A375 (cell line): ENCODE measurements at places on chromosomes 16 and 17. TPM values are rescaled to one million over a fixed set of nuclear protein-coding genes. Genes with fewer than 3 reads are reported as not detected.

C16orf82 gene
- total RNA-seq = not detected in 2 replicates

NEUROD2 gene
- not detected in 2 replicates for total RNA-seq

TP53TG3 gene
- total RNA-seq = 0.58 and 5.6 TPM in 2 replicates

SLC16A5 gene
- total RNA-seq = 32.2 and 37.9 TPM in 2 replicates

CACNG3 gene
- not detected in 2 replicates for total RNA-seq

MMP28 gene
- not detected in 2 replicates for total RNA-seq

APOH gene
- total RNA-seq = not detected in 2 replicates

TBC1D10B gene
- 25.2 and 27.1 TPM in 2 replicates for total RNA-seq

RBFOX1 gene
- not detected in 2 replicates for total RNA-seq

WNT3 gene
- total RNA-seq = 2.0 and 2.5 TPM in 2 replicates

NR1D1 gene
- total RNA-seq = 6.3 and 8.2 TPM in 2 replicates

TBC1D3D gene
- total RNA-seq = not detected in 2 replicates

OR1F1 gene
- total RNA-seq = not detected in 2 replicates

CCL13 gene
- not detected in 2 replicates for total RNA-seq

CTRB2 gene
- 0.26 TPM in 1 of 2 replicates, not detected in the other for total RNA-seq

FBXO47 gene
- total RNA-seq = not detected in 2 replicates

SLC5A2 gene
- 0.53 TPM in 1 of 2 replicates, not detected in the other for total RNA-seq

SLC16A13 gene
- total RNA-seq = 0.53 and 0.79 TPM in 2 replicates

KCNH4 gene
- 0.03 and 0.04 TPM in 2 replicates for total RNA-seq

CRISPLD2 gene
- 0.77 and 0.98 TPM in 2 replicates for total RNA-seq

CNGB1 gene
- not detected in 2 replicates for total RNA-seq

TLCD2 gene
- 2.9 and 3.1 TPM in 2 replicates for total RNA-seq

TMEM97 gene
- total RNA-seq = 27.4 and 33.0 TPM in 2 replicates

THAP11 gene
- total RNA-seq = 36.9 and 37.4 TPM in 2 replicates
